ENCODE measurements at places on chromosomes 7 and 10. TPM values are rescaled to one million over a fixed set of nuclear protein-coding genes. Genes with fewer than 3 reads are reported as not detected.

- DNase-seq = no peak
These were observed 5.5 kb downstream of the ANXA11 start for GRCh38 chr10:80199828-80200227.

LRCH4 gene
- 179 TPM for total RNA-seq

- no peak for DNase-seq
These were observed 1018.2 kb upstream of the KCND2 start for GRCh38 chr7:119254742-119255141.

EGFR gene
- total RNA-seq = 36.4 TPM

DNA sequence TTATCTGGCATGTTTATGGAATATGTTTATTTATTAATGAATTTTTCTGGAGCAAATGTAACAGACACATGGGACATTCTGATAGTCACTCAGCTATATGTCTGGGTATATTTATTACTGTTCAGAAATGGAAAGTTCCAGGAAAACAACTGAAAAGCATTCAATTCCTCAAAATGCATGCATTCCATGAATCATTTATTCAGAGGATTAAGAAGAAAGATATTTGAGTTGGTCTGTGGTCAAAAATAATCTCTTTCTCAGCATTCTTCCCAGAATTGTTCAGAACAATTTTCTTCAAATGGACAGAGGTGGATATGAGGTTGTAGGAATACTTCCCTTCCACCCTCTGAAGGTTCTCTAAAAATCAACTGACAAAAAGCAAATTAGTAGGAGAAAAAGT lies 97.6 kb upstream of the ITGB1 start:
- DNase-seq = no peak

PRRT4 gene
- 1.3 TPM for total RNA-seq

- no peak for DNase-seq
These were observed 45.1 kb upstream of the OPTN start for GRCh38 chr10:13054844-13055243.

GRCh38 chr7:35261041-35261440 lies 7.1 kb upstream of the TBX20 start:
- no peak for DNase-seq

- no peak for DNase-seq
These were observed 2.8 kb upstream of the ZC3HAV1 start for GRCh38 chr7:139112316-139112715.

DNA sequence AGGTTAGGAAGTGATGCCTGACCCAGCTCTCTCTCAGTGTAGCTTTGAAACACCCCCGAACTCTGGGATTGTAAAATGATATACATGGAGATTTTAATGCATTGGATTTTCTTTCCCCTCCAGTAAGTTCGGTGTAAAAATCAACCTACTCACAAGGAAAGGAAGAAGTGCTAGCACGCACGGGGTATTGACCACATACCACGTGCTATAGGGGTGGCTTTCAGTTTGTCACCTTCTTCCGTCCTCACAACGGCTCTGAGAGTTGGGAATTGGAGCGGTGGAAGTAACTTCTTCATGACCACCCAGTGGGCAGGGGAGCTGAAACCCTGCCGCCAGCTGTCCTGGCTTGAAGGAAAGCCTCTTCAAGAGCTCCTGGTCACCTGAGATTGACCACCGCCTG lies 149.4 kb upstream of the PRR15 start:
- no peak for DNase-seq

- DNase-seq = no peak
These were observed 34.4 kb downstream of the RCC1L start for GRCh38 chr7:75039166-75039565.

BHLHA15 gene
- 0.41 TPM for total RNA-seq

- no peak for DNase-seq
These were observed 24.1 kb upstream of the MYH16 start for GRCh38 chr7:99248391-99249095.

CRTAC1 gene
- 0.29 TPM for total RNA-seq

DNA sequence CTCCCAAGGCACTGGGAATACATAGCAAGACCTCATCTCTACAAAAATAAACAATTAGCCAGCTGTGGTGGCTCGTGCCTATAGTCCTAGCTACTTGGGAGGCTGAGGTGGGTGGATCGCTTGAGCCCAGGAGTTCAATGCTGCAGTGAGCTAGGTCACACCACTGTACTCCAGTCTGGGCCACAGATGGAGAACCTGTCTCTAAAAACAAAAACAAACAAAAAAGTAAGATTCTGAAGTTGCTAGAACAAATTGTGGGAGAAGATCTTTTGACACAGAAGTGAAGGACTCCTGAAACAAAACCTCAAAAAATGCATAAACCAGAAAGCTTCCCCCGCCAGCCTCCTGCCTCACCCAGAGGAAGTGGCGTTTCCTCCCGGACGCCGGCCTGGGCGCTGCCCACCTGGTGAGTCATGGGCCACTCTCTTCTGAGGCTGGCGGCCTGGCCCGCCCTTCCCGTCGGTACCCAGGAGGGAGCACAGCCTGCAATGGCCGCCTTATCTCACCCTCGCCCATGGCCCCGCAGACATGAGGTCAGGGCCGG lies 25.4 kb upstream of the ELN start:
- peak; percentile 58 for DNase-seq

ETV1 gene
- 3.1 TPM for total RNA-seq

DNA sequence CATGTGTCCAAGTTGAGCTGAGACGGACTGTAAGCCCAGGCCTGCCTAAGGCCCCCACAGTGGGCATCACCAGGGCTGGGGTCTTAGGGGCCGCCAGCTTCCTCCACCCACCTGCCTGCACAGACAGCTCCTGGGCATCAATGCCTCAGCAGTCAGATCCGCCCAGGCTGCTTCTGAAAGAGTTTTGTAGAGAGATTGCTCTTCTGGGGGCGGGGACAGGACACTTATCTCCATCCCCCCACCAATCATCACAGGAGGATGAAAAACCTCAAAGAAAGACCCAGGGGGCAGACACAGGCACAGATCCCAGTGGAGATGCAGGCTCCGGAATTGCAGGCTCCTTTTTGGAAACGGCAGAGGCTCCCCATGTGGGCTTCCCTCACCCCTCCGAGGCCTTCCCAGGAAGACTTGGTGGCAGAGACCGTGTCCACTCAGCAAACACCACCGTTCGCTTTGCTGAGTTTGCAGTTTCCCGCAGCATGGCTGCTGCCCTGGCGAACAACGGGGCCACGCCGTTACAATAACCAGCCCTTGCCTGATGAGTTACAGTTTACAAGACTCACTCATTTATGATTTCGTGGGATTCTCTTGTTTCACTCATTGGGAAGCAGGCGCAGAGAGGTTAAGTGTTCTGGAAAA lies 96.4 kb downstream of the MKI67 start:
- DNase-seq = no peak

DNA sequence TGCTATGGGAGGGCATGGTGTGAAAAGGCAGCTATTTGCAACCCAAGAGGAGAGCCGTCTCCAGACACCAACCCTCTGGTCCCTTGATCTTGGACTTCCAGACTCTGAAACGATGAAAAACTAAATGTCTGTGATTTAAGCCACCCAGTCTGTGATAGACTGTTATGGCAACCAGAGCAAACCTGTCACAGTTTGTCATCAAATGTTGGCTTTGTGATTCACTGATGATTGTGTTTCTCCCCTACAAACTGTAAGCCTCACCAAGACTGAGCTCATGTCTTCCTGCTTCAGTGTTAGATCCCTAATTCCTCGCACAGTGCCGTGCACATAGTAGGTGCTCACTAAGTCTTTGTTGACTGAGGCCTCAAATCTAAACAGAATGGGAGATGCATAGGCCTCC lies 224.6 kb upstream of the PITRM1 start:
- DNase-seq = no peak

NME8 gene
- total RNA-seq = not detected

DNA sequence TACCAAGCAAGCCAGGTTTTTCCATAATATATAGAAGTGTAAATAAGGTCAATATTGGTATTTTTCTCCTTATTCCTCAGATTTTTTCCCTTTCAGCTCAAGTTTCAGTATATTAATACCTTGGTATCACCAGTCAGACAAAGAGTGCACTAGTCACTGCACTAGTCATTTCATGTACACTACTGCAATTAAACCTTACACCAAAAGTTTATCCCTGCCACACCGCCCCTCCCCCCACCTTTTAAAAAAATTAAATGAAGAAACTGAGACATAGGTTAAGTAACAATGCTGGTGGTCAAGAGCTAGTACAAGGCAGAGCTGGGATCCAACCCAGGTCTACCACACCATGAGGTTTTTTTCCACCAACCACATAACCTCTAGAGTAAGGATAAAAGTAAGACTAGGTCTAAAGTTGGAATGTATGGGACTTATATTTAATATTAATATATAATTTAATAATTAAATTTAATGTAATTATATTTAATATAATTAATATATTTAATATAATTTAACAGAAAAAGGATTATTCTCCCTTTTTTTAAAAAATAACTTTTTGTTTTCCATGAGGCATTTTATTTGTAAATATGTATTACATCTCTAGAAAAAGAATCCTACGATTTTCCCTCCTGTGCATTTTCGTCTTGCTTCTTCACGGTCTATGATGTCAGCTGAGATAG lies 68.5 kb downstream of the NT5C2 start:
- DNase-seq = no peak

DNA sequence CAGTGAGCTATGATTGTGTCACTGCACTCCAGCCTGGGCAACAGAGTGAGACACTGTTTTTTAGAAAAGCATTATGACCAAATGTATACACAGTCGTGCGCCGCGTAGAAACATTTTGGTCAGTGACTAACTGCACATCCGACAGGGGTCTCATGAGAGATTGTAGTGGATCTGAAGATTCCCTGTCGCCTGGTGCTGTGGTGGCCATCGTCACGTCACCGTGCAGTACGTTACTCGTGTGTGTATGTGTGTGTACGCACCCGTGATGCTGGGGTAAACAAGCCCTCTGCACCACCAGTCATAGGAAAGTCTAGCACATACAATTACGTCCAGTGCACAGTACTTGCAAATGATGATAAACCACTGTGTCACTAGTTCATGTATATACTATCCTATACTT lies 109.4 kb downstream of the ELFN1 start:
- no peak for DNase-seq

DNA sequence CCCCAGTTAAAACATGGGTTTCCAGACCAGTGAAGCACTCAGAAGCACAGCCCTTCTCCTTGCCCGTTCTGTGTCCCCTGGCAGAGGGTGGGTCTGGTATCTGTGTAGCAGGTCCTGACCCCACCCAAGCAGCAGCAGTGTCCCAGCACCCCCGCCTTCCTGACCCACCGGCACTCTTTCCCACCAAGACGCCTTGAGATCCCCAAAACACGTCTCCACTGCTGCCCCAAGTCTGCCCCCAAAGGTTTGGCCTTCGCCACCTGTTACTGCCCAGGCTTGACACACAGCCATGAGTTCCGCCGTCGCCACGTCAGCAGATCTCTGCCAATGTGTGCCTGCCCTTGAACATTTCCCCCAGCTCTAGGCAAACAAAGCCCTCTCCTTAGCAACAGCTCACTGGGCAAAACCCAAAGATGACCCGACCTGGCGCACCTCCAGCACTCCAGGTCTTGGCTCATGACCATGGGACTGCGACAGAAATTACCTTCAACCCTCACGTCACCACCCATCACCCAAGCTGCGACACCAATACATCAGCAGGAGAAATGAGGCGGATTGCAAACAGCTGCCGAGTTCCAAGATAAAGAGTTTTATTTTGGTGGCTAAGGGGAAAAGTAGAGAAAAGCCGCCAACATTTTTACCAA lies 75.6 kb downstream of the CTBP2 start:
- peak; percentile 57 for DNase-seq

HOXA4 gene
- total RNA-seq = 0.26 TPM

DNA sequence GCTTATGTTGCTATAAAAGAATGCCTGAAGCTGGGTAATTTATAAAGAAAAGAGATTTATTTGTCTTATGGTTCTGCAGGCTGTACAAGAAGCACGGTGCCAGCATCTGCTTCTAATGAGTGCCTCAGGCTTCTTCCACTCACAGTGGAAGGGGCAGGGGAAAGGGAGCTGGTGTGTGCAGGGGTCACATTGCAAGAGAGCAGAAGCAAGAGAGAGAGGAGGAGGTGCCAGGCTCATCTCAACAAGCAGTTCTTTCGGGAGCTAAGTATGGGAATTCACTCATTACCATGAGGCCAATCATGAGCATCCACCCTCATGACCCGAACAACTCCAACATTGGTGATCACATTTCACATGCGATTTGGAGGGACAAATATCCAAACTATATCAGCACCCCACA lies 17.2 kb upstream of the SLK start:
- no peak for DNase-seq

FAM53B gene
- total RNA-seq = 10.9 TPM
